ENCODE measurements at places on chromosomes 16 and 17. TPM values are rescaled to one million over a fixed set of nuclear protein-coding genes. Genes with fewer than 3 reads are reported as not detected.

DNA sequence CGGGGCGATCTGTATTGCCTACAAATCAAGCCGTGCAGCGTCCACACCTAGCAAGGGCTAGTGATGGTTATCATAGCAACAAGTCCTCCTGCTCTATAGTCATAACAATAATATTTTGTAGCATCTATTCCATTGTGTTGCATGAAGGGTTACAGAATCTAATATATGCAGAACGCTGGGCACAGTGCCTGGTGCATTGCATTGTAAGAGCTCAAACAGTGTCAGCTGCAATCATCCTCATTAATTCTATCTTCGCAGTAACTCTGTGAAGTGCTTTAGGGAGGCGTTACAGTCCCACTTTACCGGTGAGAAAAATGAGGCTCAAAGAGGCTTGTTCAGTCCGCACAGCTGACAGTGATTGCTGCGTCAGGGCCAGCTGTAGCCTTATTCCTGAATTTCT lies 149.4 kb downstream of the RBFOX1 start:
- no peak for DNase-seq

GRCh38 chr17:68101987-68102314 lies 66.4 kb downstream of the KPNA2 start:
- no peak for DNase-seq

GRCh38 chr16:49912721-49913120 lies 56.8 kb upstream of the ZNF423 start:
- DNase-seq, result no peak

DNA sequence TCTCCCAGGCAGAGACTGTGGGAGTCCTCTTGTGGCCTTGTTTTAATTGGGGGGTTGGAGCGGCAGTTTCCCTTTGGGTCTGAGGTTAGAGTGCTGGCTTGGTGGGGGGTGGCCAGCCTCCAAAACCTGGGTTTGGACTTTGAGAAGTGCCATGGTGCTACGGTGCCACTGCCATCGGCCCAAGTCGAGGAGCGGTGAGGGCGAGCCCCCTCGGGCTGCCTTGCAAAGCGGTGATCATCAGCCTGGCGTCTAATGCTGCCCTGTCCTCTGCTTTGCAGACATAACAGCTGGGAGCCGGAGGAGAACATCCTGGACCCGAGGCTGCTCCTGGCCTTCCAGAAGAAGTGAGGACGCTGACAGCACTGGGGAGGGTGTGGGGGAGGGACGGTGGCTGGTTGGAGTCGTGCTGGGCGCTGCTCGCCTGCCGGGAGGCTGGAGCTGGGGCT lies 1.2 kb downstream of the CBX2 start:
- no peak for DNase-seq

GRCh38 chr17:65293584-65294180 lies 156.5 kb downstream of the RGS9 start:
- no peak for DNase-seq

DNA sequence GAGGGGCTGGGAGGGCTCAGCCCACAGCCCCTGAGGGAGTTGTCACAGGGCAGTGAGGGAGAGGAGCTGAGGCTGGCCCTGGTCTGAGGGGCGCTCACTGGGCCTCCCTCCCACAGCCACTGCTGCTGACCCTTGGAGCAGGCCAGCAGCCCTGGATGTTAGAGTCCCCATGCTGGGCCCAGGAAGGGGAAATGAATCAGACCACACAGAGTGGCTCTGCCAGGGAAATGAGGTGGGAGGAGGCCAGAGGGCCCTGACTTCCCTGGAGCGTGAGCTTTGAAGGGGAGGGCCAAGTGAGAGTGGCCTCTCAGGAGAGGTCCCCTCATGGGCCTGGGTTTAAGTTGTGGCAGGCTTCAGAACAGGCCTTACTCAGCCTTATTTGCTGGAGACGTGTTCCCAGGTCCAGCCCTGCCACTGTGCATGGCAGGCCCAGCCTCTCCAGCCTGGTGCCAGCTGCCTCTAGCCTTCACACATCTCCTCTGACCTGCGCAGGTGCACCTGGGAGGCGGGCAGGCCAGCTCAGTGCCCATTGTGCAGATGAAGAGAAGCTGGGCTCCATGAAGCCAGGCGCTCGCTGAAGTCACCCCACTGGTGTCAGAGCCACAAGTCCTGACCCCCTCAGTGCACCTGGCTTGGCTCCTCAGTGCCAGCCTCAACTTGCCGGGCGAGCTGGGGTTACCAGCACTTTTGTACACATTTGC lies 15.4 kb downstream of the GPT2 start:
- DNase-seq, result no peak

DNA sequence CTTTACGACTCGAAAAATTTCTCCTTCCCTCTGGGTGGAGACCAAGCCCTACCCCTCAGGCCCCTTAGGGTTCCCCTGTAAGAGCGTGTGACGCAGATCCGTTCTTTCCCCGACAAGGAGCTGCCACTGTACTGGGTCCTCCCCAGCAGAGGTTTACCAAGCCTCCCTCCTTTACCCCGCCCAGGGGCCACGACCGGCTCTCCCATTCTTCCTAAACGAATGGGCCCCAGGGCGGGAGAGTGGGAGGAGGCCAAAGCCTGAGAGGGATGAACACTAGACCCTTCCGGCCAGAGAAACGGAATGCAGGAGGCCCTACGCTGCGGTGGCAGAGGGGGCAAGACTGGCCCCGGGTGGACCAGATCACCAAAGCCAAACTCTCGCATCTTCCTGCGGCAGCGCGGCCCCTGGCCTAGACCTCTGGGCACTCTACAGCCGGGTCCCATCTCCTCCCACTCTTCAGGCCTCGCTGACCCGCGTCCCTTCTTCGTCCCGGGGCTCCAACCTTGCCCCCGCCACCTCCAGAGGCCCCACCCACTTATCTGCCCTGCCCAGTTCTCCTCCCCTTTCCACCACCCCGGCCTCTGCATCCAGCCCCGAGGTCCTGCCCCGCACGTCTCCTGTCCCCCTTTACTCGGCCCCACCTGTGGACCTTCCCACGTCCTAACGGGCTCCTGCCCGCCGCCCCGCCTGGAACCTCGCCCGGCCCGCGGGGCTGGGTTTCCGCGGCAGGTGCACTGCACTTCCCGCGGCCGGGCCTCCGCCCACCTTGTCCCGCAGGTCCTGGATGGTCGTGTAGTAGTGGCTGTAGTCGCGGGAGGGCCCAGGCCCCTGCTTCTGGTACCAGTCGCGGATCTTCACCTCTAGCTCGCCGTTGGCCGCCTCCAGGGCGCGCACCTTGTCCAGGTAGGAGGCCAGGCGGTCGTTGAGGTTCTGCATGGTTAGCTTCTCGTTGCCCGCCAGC lies 765 bp downstream of the KRT19 start:
- peak; percentile 77 for DNase-seq

GRCh38 chr17:61490540-61490975 lies 38.3 kb downstream of the TBX4 start:
- no peak for DNase-seq

DNA sequence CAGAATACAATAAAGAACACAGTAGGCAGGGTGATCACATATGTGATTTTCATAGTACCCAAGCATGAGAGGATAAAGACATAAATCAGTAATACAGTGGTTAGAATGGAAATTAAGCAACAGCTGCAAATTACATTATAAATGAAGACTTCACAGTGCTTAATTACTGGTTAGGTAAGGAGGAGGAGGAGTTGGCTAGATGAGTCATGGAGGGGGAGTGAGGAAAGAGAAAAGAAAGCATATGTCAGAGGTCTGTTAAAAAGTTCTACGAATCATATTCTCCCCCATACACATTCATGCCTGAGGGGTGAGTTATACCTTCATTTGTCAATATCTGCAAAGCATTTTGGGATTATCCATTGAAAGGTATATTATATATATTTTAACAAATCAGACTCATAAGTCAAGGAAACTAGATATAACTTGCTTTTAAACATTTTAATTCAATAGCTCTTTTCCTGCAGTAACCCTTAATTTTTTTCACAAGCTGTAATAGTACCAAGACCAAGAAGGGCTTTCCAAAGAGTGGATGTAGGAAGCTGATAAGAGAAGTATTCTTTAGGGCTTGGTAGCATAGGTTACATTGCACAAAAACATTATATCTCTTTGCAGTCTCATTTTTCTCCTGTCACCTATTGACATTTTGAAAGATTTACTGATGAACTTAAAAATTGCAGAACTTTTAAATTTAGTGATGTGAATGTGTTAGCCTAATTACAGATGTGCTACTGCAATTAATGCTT lies 99.3 kb downstream of the STXBP4 start:
- no peak for DNase-seq

DNA sequence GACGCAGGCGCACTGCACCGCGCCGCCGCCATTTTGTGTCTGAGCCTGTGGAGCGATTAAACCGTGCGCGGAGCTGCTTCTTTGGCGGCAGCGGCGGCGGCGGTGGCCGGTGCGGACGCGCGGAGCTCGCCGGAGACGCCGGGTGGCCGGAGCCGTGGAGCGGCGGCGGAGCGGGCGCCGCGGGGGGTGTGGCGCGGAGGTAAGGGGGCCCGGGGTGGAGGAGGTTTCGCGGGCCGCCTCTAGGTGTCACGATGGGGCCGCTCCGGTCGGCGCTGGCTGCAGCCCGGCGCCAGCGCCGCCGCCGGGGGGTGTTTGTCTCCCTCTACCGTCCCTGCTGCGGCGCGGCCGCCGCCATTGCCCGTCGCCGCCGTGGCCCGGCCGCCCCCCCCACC lies at the start of gene CTCF:
CTCF (plus strand) TSS at position 1 of the 392 bp plus-strand sequence. CDS start 48,307 bp downstream, outside the sequence.
- DNase-seq, result peak; percentile 79

GRCh38 chr17:19453296-19453695 lies 42.3 kb downstream of the RNF112 start:
- no peak for DNase-seq

- no peak for DNase-seq
These were observed 156.9 kb downstream of the C16orf78 start for GRCh38 chr16:49530427-49530970.

GRCh38 chr16:55496509-55497145 lies 12.2 kb upstream of the LPCAT2 start:
- DNase-seq, result peak; percentile 20

DNA sequence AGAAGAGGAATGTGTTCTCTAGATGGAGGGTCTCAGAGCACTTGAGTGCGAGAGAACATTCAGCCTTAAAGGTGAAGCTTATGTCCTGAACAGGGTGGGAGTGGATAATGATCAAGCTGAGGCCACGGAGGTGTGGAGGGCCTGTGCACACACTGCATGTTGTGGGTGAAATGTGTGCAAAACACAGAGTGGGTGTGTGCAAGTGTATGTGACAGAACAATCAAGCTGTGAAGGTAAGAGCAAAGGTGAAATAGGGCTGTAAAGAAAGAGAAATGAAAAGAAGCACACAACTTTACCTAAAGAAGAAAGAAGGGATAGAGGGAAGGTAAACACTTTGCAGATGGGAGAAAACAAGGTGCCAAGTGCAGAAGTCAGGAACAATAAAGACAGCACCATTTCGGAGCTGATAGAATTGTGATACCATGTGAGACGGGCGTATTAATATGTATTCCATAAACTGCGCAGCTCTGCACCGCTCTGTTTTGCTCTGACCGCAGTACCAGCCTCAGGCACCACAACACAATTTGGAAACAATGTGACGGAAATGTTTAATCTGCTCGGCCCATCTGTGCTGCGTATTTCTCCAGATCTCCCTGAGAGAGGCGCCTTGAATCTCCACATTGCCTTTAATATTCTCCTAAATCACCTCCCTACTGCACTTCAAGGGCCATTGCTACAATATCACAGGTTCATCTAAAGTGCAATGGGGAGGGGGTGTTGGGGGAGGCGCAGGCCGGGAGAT lies 40.6 kb downstream of the SNX11 start:
- no peak for DNase-seq

GRCh38 chr16:23024044-23024443 lies 125.2 kb downstream of the USP31 start:
- DNase-seq, result no peak

- no peak for DNase-seq
These were observed 7.3 kb upstream of the DHRS7C start for GRCh38 chr17:9798724-9799123.

DNA sequence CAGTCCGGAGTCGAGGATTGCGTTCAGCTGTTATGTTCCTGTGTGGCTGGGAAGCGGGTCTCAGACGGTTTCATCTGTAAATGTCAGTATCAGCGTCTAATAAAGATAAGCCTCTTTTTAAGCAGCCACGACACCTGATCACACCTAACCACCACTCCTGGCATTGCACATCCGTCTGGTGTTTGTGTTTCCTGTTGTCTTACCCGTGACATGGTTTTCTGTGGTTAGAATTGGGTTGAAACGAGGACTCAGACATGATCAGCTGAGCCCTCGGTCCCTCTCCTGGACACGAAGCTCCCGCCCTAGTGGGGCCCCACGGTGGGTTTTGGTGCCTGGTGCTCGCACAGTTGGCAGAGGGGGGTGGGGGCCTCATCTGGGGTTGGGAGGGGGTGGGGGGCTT lies 18.3 kb downstream of the CPNE7 start:
- DNase-seq, result no peak

DNA sequence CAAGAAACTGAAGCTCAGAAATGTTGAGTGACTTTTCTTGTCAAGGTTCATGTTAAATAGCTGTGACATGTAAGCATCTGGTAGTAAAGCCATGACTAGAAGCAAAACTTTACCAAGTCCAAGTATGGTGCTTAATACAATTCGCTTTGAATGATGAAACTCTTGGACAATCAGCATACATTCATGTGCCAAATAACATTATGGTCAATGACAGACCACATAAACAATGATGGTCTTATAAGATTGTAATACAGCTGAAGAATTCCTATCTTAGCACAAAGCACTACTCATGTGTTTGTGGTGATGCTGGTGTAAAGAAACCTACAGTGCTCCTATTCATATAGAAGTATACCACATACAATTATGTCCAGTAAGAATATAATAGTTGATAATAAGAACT lies 97.1 kb upstream of the RPRML start:
- DNase-seq, result no peak

DNA sequence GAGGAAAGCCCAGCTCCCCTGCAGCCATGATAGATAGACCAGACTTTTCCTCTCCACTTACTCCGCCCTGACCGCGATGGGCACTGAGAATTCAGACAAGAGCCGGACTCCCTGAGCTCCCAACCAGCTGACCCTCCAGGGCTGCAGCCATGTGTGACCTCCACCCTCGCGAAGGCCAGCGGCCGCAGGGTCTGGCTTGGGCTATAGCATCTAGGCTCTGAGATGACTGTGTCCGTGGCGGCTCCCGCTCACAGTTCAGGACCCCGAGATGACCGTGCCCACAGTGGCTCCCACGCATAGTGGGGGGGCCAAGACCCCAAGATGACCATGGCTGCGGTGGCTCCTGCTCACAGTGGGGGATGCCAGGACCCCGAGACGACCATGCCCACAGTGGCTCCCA lies 18.0 kb downstream of the ZFPM1 start:
- no peak for DNase-seq

GRCh38 chr17:78398390-78398789 lies 19.9 kb downstream of the PGS1 start:
- no peak for DNase-seq

Gene CD300H
- not detected for total RNA-seq

Gene ST6GALNAC2
- 0.46 TPM for total RNA-seq

Gene ITGB3
- not detected for total RNA-seq

Gene ZCCHC14
- total RNA-seq, result 27.6 TPM

Gene ITGA2B
- total RNA-seq, result 8.3 TPM

Gene MAPT
- total RNA-seq, result 1.6 TPM

Gene GSDMA
- not detected for total RNA-seq
